ENCODE measurements at places on chromosomes 13 and 19.
A peak's percentile ranks its signal among the peaks of the same experiment; 100 is the strongest.

DNA sequence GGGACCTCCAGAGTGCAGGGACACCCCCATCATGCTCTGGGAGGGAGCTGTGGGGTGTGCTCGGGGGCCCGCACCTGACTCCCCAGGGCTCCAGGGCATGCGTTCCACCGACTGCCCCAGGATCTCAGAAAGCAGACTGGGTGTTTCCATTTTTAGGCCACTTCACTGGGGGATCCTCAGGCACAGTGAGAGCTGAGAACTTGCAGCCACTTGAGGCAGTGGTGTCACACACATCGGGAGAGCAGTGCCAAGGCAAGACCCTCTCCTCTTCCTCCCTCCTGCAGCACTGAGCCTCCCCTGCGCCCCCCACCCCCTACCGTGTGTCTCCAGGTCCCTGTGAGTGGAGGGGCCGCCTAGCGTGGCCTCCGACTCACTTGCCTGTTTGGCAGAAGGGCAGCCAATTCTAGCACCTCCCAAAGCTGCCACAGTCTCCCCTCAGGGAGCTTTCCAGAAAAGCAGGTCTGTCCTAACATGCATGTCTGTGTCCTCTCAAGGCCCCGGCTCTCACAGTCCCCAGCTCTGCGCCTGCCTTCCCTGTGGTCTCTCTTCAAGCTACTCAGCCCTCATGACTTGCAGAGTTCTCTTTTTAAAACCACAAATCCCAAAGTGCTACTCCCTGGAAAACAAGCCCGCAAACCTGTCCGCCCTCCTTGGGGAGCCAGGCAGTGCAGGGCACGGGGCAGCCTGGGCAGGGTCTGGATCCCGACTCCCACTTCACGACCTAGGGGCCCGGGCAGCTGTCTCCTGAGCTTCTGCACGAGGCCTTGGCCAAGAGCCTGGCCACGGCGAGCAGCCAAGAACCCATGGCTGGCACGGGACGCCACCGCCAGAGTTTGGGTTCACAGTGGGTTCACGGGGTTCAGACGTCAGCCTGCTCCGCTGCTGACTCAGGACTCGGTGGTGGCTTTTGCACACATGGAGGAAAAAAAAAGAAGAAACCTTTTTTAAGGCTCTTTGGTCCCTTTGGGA, 94.1 kb downstream of the STK24 start:
- no peak for DNase-seq

DNA sequence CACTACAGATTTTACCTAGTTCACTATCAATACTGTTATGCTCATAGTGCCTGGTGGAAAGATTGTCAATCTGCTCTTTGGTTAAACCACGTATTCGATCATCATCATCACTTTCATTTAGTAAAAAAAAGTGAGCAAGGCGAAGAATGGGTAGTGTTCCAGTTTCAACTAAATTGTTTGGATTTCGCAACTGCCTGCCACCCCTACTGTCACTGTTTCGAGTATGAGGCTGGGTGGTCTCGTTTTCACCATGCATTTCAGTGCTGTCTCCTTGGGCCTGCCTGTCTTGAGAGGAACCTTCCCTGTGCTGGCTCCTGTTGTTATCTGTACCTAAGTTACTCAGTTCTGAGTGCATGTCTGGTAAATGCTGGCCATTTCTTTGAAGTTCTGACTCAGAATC, 8.1 kb downstream of the RNF6 start:
- no peak for DNase-seq

- DNase-seq: no peak
Observed at GRCh38 chr13:81988567-81988966, 1647.6 kb upstream of the SPRY2 start.

GRCh38 chr13:34155931-34156607, 338.1 kb downstream of the RFC3 start:
- DNase-seq: peak; percentile 26

DNA sequence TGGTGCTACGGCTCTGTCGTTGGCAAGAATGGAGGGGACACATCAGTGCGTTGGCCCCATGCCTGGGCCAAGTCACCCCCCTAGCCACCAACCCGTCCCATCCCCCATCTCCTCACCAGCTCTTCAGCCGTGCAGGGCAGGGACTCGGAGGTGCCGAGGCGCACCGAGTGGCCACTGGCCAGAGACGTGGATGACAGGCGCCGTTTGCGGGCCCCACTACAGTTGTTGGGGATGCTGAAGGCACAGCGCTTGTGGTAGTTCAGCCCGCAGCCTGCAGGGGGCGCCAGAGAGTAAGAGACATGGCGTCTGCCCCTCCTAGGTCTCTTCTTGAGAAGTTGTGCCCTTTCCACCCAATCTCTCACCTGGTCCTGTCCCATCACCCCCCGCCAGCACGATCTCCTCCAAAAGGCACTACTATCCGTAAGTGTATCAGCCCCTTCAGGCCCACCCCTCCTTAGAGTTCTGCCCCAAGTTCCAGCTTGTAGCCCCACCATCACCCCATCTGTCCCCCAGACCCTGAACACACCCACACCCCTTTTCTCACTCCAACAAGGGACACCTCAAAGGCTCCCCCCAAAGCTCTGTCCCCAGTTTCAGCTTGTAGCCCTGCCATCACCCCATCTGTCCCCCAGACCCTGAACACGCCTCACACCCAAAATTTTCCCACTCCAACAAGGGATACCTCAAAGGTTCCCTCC, 12.4 kb downstream of the PRKD2 start:
- peak; percentile 66 for DNase-seq

GRCh38 chr13:42405665-42406390, 133.9 kb downstream of the AKAP11 start:
- no peak for DNase-seq
